ENCODE measurements at places on chromosomes 16 and 17. TPM values are rescaled to one million over a fixed set of nuclear protein-coding genes. Genes with fewer than 3 reads are reported as not detected.

The PRAC2 gene
- not detected for total RNA-seq

The TMEM106A gene
- 2.5 TPM for total RNA-seq

The HBA1 gene
- not detected for total RNA-seq

The FN3K gene
- 1.5 TPM for total RNA-seq

The SEZ6 gene
- total RNA-seq, result not detected

The PRSS36 gene
- 0.85 TPM for total RNA-seq

The TM4SF5 gene
- not detected for total RNA-seq

The ODAD4 gene
- total RNA-seq, result 0.56 TPM

The SAMD14 gene
- 1.5 TPM for total RNA-seq

The IL4R gene
- 39.1 TPM for total RNA-seq

The ARL16 gene
- total RNA-seq, result 26.6 TPM

The SDR42E2 gene
- not detected for total RNA-seq

The SLC46A1 gene
- total RNA-seq, result 5.8 TPM

The JPT2 gene
- total RNA-seq, result 52.3 TPM

The SLC16A6 gene
- 3.1 TPM for total RNA-seq

The GALK1 gene
- 49.1 TPM for total RNA-seq

The G6PC1 gene
- not detected for total RNA-seq

The CES3 gene
- total RNA-seq, result 0.56 TPM

The PRSS27 gene
- total RNA-seq, result 0.56 TPM

The KRT36 gene
- not detected for total RNA-seq

The TLCD1 gene
- total RNA-seq, result 3.9 TPM

The KRTAP3-1 gene
- total RNA-seq, result not detected

The TMEM98 gene
- 130 TPM for total RNA-seq

The PSME3 gene
- total RNA-seq, result 131 TPM

The CCL23 gene
- not detected for total RNA-seq

The ZSCAN10 gene
- total RNA-seq, result not detected

The ZNF423 gene
- total RNA-seq, result 3.9 TPM

The SPN gene
- total RNA-seq, result not detected

The CTRL gene
- total RNA-seq, result 0.96 TPM

The YPEL2 gene
- 7.7 TPM for total RNA-seq

The BCL7C gene
- total RNA-seq, result 51.0 TPM

The IGSF6 gene
- not detected for total RNA-seq

The DOC2B gene
- total RNA-seq, result 0.19 TPM

The ST6GALNAC2 gene
- 0.96 TPM for total RNA-seq

The ITGAD gene
- total RNA-seq, result not detected

The KRTAP2-2 gene
- not detected for total RNA-seq

The PMFBP1 gene
- total RNA-seq, result not detected

The CD79B gene
- total RNA-seq, result 5.4 TPM

The TEN1 gene
- total RNA-seq, result 8.6 TPM

The CCDC40 gene
- 2.7 TPM for total RNA-seq

The RAB11FIP4 gene
- 0.19 TPM for total RNA-seq

The BAHCC1 gene
- 3.5 TPM for total RNA-seq

The EFCAB5 gene
- total RNA-seq, result 0.85 TPM

The TBX21 gene
- not detected for total RNA-seq

The UNK gene
- total RNA-seq, result 8.2 TPM

The CHST4 gene
- not detected for total RNA-seq

The LITAFD gene
- total RNA-seq, result not detected

The CEMP1 gene
- not detected for total RNA-seq

The KRT9 gene
- total RNA-seq, result not detected

The FBXL16 gene
- total RNA-seq, result under 0.01 TPM
